RCC 7860 (cell line): ENCODE measurements at places on chromosomes 6 and 20.

GRCh38 chr6:36914227-36914794 is 28.6 kb downstream of the C6orf89 start:
- peak; percentile 39 for DNase-seq

GRCh38 chr6:40352527-40353170 is 234.5 kb downstream of the LRFN2 start:
- DNase-seq, result no peak

DNA sequence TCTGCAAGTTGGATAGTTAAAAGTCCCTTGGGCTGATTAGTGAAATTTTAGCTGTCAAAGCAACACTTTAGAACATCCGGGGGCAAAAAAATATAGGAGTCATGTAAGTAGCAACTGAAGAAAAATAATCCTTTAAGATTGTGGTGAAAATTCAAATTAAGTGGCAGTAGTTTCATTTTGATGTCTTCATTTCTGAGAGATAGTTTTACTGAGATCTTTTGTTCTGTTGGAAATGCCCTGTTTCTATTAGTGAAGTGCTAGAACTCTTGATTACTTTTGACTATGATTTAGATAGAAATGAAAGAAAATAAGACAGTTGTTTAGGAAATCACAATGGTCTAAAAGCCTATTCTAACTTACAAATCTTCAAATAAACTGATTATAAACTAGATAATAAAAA is 587.3 kb upstream of the MMS22L start:
- DNase-seq, result no peak

GRCh38 chr6:141309295-141309694 is 823.4 kb upstream of the GJE1 start:
- DNase-seq, result no peak

GRCh38 chr20:30506100-30506499 is 751.4 kb upstream of the DEFB115 start:
- no peak for DNase-seq

DNA sequence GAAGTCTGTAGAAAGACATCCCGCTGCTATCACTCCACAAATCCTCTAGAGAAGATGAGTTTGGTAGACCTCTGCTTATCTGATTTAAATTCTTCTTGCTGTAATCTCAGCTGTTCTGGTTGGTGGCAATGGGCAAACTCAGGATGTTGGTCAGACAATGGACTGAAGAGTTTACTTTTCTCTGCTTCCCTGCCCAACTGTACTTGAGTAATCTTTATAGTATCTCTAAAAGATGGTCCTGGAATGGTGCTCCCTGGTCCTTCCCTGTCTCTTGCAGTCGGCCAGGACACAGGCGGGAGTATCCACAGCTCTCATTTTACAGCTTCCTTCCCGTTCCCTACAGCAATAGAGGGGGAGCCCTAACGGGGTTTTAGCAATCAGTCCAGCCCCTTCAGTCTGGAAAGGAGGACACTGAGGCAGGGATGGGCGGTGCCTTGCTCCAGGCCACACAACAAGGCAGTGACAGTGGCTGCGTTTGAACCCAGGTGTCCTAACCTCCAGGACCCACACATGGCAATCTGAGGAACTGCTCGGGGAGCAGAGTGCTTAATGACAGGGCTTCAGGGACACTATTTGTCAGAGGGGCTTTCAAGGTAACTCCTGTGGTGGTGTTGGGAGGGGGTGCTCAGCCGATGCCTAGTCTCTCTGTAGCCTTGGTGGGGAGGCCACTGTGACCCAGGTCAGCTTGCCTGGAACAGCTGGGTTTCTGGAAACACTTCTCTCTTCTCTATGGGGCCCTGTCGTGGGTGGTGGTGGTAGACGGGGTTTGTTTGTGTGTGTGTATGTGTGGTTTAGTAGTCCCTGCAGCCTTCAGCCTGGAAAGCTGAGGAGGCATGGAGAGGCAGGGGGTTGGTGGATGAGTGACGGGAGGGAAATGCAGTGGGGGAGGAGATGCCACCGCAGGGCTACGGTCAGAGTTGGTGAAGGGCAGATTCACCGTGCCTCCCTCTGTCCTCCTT is 9.5 kb upstream of the VEGFA start:
- no peak for DNase-seq

DNA sequence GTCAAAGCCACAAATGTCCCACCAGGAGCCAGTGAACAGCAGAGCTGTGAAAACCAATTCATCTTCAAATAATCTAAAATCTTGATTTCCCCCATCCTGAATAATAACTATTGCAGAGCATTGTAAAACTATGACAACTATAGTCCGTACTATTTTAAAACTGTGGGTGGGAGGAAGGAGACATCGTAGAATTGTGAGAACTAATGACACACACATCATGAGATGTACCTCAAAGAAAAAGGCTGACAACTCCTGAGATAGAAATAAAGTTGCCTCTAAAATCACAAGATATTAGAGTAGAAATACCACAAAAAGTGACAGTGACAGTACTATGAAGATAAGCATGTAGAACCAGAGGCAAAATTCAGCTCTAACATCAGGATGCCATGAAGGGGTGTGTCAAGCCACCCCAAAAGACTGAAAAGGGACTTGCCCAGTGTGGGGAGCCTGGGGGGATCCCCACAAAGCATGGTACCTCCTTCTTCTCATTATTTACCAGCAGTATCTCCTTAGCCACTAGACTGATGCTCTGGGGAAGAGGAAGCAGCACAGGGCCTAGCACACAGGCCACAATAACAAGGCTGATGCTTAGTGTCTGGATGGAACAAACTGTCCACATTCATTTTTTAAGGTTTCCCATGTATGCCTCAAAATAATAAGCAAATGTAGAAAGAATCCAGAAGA is 13.4 kb downstream of the NAPB start:
- no peak for DNase-seq

DNA sequence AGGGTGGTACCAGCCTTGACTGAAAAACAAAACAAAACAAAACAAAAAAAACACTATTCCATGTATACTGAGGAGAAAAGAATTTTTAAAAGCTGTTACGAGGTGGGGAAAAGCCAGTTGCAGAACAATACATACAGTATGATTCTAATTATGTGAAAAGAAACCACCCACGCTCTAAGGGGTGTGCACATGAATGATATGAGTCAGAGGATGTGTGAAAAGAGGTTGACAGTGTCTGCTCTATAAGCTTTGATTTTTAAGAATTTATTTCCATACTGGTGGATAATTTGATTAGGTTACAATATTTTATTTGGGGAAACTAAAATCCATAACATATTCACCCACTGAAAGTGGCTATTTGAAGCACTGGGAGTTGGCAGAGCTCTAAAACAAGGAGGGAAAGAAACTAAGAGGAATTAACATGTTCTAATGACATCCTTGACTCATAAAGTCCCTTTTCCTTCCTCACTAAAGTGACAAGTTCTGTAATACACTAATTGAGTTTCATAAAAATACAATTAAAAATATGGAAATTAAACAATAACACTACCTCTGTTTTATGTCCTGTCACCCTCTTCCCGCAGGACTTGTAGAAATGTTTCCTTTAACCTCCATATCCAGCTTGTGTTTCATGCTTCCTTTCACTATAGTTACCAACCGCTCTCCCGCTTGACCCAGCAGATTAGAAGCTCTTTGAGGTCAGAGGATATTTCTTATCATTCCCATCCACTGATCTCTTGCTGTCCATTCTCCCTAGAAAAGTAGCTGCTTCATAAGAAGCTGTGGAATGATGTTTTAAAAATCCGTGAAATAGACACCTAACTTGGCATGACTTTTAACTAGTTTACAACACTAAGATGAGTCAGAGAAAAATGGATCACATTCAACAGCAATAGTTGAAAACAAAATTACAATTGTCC is 118.6 kb upstream of the CCDC28A start:
- DNase-seq, result no peak

GRCh38 chr6:40848038-40848437 is 191.0 kb downstream of the UNC5CL start:
- no peak for DNase-seq

DNA sequence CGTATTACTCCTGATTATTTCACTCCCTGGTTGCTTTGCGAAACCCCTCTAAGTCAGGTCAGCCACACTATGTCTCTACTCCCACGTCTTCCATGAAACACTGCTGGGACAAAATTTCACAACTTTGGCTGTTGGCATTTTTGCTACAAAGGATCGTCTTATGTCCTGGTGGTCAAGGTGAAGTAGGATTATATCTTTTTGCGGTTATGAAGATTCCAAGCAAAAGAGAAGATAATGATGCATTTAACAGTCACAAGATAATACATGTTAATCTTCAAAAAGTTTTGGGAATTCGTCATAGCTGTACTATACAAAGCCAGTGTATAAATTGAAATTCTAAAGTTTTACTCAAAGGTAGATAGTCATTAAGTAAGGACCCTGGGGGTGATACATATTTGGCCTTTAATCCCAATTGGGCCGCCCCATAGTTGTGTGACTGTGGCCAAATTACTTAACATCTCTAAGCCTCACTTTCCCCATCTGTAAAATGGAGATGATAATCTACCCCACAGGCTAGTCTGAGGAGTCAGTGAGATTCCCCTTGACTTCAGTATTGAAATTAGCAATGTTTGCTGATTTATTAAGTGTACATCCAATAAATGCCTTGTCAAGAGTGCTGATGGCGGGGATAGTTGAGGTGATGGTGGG is 212.1 kb downstream of the ARID1B start:
- no peak for DNase-seq

GRCh38 chr6:93376026-93376540 is 43.3 kb downstream of the EPHA7 start:
- no peak for DNase-seq

DNA sequence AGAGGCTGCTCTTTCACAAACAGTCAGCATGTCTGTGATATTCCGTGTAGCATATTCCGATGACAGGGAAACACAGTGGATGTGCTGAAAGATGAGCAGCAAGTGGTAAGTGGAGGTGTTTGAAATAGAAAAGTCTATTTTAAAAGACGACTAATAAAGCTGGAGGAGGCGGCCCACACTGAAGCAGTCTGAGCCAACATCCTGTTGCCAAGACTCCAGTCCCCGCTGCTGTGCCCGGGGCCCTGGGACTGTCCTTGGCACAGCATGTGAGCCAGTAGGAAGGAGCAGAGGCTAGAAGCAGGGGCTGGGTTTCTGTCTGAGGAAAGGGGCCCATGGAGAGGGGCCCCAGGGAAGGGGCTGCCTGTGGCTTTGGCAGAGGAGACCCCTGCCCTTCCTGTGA is 351.5 kb upstream of the CHD6 start:
- no peak for DNase-seq

- DNase-seq, result no peak
Measured at GRCh38 chr20:61461461-61461860, 209.4 kb downstream of the CDH4 start.

DNA sequence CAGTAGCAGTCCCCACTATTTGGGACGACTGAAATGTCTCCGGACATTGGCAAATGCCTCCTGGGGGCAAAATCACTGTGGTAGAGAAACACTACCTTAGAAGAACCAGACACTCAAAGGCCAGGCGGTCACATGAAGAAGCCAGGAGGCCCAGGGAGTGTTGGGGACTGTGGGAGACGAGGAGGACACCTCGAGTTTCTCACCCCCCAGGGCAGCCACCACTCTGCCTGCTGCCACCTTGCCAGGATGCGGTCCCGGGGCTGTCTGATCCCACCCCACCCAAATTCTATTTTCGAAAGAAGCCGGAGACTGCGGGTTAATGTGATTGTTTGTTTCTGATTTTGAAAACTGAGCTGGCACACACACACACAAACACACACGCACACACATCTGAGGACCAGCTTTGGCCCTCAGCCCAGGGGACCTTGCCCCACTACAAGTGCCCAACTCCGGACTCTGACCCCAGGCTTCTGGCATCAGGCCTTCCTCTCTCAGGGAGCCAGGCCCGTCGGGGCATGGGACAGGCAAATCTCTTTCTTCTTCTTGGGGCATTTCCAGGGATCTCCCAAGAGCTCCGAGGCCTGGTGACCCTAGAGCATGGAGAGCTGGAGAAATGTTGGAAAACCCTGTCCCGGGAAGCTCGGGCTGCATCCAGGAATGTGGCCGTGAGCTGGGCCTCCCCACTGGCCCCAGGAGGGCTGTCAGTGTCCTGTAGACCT is 187.5 kb upstream of the PMEPA1 start:
- DNase-seq, result no peak

DNA sequence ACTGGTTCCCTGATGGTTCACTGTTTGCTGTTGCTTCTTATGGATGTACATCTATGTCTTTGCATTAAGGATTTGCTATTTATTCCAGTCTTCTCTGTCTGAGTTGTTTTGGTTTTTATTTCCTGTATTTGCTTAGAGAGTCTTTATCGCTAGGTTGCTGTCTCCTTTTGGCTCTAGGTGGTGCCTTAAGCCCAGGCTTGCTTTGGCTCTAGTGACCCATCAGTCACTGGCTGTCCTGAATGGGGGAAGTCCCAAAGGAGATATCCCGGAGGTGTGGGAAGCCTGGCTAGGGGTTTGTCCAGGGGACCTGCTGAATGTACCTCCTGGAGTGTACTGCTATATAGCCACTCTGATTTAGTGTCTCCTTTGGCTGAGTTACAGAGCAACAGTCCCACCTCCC is 53.4 kb downstream of the MCHR2 start:
- no peak for DNase-seq

DNA sequence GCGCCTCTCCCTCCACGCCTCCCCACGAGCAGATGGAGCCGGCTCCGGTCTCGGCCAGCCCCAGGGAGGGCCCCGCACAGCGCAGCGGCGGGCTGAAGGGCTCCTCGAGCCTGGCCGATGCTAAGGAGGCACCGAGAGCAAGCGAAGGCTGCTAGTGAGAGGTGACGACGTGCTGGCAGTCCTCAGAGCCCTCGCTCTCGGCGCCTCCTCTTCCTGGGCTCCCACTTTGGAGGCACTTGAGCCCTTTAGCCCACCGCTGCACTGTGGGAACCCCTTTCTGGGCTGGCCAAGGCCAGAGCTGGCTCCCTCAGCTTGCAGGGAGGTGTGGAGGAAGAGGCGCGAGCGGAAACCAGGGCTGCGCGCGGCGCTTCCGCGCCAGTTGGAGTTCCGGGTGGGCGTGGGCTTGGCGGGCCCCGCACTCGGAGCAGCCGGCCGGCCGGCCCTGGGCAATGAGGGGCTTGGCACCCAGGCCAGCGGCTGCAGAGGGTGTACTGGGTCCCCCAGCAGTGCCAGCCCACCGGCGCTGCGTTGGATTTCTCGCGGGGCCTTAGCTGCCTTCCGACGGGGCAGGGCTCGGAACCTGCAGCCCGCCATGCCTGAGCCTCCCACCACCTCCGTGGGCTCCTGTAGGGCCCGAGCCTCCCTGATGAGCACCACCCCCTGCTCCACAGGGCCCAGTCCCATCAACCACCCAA is 2.5 kb upstream of the TMEM14C start:
- no peak for DNase-seq

GRCh38 chr6:136249336-136249735 is 775 bp downstream of the MTFR2 start:
- DNase-seq, result no peak

DNA sequence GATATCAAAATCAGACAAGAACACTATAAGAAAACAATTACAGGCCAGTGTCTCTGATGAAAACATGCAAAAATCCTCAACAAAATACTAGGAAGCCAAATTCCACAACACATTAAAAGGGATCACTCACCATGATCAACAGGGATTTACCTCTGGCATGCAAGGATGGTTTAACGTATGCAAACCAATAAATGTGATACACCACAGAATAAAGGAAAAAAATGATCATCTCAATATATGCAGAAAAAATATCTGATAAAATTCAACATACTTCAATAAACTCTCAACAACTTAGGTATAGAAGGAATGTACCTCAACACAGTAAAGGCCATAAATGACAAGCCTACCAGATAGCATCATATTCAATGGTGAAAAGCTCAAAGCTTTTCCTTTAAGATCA is 66.6 kb downstream of the SHPRH start:
- DNase-seq, result no peak
